IPS DF 6.9 (cell line): ENCODE measurements at places on chromosomes 1 and 21.

DNA sequence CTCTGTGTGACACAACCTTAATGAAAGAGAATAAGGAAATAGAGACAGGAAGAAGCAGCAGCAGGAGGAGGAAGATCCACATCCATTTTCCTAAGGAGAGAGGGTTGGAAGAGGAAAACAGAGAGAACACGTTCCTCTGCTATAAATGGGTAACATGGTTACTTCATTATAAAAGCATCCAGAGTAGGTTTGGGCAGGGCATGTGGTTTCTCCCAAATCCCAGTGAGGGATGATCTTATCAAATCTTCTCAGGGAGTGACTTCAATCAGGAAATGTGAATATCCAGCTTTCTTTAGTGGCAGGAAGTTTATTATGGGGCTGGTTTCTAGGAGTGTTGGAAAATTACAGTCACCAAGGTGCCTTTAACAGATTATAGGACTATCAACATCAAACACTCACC, 11.1 kb downstream of the CYP2J2 start:
- DNase-seq, result no peak

DNA sequence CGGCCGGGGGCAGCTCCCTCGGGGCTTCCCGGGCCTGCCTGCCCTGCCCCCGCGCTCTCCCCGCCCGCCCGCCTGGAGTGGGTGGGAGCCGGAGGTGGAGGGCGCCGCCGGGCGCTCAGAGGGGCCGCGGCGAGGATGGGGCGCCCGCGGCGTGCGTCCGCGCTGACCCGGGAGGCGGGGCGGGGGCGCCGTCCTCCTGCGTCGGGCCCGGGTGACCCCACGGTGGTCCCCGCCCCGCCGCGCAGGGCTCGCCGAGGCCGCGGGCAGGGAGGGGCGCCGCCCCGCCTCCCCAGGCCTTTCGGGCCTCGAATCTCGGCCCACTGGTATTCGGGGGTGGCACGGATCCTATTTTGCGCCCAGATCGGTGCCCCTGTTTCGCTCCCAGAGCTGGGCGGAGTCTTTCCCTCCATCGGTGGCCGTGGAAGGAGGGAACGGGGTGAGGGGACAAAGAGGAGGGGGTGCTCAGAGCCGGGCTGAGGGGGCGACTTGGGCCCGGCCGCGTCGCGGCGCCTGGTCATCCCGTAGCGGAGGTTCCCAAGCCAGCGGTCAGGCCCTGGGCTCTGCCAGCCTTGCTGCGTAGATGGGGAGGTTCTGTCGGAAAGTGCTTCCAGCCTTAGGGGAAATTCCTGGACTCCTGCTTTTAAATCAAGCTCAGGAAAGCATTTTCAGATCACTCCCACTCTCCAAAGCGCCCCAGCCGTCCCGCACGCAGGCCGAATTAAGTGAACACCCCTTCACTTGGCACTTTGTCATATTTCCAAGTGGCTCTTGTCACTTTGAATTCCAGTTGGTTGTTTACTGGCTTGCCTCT, 545 bp downstream of the PATJ start:
- no peak for DNase-seq

DNA sequence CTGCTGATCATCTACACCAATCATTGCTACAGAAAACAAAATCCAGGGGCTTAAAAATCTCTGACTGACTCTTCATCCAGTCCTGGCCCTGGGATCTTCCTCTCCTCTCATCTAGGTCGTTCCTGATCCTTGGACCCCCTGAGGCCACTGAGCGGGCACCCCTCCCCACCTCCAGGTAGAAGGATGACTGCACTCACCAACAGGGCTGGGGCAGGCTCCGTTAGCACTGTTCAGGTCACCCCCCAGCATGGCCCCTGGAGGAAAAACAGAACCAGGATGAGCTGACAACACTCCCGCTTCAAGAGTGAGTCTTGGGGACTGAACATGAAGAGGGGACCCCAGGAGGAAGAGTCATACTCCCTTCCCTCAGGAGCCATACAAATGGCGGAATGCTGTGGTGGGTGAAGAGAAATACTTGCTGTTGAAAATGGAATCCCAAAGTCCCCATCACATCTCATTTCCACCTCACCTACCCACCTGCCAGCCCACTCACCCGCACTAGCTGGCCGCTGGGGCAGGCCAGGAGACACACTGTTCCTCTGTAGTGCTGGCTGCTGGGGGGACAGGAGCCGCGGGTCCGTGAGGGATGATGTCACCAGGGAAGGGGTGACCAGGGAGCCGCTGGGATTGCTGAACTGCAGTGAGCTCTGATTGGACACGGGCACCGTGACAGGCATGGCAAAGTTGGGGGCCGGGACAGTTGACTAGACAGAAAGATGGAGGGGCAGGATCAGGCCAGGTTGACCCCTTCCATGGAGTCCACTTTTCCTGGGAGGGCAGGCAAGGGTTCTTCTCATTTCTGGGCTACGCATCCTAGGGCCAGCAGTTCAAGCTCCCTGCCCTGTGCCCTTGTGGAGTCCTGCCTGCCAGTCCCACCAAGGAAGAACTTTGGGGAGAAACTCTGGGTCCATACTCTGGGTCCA, 21.2 kb downstream of the MEF2D start:
- DNase-seq, result no peak

DNA sequence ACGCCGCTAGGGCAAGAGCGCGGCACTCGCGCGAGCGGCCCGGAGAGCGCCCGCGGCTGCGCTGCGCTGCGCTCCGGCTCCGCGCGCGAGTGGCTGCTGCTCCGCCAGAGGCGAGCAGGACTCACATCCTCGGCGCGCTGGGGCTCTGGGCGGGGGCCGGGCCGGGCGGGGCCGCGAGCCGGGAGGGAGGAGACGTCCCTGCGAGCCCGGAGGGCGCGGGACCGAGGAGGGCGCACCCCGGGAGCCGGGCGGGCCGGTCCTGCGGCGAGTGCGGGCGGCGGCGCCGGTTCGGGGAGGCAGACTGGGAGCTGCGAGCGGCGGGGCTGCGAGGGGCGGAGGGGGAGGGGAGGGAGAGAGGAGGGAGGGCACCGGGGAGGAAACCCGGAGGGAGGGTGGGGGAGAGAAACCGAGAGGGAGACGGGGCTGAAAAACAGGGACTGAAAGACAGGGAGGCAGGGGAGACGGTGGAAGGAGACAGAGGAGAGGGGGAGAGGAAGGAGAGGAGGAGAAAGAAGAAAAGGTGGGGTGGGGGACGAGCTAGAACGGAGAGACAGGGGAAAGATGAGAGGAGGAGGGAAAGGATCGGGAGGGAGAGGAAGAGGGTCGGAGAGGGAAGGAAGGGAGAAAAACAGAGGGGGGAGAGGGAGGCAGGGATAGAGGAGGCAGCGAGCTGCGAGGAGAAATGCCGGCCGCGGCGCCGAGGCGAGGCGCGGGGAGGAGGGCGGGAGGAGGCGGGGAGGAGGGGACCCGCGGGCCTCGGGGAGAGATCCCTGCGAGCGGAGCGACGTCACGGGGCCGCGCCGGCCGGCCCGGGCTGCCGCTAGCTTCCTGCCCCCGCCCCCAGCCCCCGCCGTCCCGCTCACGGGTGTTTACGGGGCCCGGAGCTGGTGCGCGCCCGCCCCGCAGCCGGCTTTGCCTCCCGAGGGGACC, at the start of gene CAMK2N1:
Gene CAMK2N1 (minus strand): TSS at position 684 of the 930 bp plus-strand sequence. CDS start 831 bp downstream, outside the sequence.
- no peak for DNase-seq

DNA sequence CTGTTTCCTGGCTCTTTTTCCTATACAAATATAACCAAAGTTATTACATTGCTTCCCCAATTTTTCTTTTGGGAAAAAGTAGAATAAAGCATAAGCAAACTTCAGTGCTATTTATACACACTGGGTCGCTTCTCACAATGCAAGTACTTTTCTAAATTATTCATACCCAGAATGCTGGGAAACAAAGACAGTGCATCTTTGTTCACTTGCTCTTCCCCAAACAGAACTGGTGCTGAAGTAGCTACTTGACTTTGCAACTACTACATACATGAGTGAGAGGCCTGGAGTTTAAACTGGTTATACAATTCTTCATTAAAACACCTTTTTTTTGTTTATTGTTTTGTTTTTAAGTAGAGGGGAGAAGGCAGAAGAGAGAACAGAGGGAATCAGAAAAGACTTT, 40.2 kb downstream of the STX6 start:
- DNase-seq, result no peak

DNA sequence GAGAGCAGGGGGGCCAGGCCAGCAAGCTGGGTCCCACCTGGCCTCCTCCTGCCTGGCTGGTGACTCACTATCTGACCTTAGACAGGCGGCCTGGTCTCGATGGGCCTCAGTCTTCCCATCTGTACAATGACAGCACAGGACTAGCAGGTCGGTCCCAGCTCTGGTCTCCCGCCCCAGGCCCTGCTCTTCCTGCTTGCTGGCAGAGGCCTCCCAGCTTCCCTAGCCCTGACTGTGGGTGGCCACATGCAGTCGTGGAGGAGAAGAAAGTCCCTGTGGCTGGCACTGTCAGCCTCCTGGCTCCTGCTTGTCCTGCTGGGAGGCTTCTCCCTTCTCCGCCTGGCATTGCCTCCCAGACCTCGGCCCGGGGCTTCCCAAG, 817 bp downstream of the EXTL1 start:
- no peak for DNase-seq

GRCh38 chr21:41636636-41637630, 129.0 kb upstream of the TMPRSS2 start:
- DNase-seq, result no peak

DNA sequence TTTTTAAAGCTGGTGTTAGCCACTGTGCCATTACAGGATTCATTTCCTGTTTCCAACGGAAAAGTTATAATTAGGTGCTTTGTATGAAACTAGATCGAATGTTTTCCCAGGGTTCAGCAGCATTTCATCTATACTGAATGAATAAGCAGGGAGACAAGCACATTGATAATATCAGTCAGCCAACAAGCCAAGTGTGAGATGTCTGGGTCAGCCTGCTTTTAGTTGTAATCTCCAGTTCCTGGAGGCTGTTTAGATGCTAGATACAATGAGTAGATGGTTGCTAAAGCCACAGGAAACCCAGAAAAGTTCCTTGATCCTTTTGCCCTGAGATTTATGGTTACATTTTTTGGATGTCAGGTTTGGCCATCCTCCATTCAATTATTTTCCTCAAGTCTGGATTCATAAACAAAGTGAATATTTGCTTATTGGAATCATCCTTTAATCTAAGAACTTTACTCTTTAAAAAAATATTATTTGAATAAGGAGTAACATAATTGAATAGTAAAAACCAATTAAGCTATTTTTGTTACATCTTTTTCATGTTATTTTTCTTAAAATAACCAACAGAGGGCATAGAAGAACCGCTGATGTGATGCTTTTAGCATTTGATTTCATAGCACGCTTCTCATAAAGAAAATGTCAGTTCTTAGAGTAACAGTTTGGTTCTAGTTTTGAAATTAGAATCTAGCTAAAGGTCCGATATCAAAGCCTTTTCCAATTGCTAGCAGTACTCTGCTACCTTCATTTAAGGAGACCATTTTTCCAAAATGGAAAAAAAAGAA, 76.6 kb downstream of the HSPA13 start:
- no peak for DNase-seq

DNA sequence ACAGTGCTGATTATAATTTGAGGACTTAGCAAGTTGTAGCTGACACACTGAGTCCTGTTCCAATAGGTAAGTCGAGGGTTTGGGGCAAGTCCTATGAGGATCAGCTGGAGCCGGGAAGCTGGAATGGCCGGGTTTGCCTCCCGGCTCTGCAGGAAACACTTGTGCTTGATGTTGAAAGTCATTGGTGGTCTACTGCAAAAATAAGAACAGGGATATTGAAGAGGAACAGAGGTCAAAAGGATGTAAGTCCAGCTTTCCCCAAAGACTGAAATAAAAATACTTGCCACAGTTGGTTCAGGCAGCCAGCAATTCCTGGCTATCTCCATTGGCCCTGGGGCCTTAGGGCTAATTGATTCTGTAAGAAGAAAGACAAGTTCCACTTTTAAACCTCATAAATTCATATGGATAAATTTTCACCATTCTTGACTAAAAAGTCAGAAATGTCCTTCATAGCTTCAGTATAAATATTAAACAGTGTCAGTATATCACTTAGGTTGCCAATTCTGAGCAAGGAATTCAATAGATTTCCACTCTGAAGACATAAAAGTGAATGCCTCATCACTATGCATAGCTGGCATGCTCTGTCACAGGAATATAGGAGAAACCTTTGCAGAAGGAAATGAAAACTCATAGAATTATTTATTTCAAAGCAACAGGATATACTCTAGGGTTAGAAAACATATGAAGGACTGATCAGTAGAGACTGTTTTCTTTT, 165.2 kb downstream of the AK5 start:
- no peak for DNase-seq

DNA sequence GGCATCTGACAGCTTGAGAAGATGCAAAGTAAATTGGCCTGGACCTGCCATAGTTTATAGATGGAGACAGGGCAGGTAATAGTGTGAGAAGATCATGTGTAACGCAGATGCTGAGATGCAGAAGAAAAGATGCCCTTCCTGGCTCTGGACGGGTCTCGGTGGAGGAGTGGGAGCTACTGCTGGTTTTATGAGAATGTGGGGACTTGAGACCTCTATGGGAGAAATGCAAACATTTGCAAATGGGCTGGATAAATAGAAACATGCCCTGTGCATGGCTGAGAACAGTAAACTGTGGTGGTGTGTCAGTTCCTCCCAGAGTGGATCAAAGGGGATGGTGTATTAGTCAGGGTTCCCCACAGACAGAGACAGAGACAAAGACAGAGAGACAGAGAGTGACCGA, 21.9 kb downstream of the UBASH3A start:
- no peak for DNase-seq

DNA sequence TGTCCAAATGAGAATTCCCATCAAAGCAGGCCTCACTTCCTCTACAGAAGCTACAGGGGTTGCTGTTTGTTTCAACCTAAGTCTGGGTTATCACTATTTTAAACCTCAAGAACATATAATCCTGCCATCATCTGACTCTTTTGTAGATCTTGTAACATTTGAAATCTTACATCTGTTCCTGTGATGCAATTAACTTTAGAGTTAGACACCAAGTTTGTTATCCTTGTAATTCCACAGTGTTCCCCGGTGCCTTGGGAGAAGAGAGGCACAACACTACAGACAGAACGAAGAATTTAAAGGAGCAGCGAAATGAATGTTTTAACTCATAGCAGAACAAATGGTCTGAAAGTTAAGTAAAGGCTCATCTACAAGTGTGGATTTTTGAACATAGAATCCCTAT, 116.1 kb downstream of the UCHL5 start:
- no peak for DNase-seq

GRCh38 chr1:15296585-15297321, 49.7 kb downstream of the FHAD1 start:
- DNase-seq, result no peak

DNA sequence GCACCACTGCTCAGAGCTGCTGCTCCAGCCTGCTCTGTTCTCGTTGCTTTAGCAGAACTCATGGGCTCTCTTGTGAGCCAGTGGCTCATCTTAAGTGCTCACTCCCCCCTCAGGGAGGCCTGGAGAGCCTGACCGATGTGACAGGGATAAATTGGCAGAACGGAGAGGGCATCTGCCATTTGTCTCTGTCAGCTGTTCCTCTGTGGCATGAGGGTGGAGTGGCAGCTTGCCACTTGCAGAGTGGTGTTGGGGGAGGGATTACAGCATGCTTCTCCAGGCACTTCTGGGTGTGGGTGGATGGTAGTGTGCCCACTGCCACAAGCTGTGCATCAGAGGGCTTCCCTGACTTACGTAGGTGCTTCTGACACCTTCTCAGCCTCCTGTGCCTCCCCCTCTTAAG, 229.5 kb downstream of the PAPPA2 start:
- DNase-seq, result no peak

DNA sequence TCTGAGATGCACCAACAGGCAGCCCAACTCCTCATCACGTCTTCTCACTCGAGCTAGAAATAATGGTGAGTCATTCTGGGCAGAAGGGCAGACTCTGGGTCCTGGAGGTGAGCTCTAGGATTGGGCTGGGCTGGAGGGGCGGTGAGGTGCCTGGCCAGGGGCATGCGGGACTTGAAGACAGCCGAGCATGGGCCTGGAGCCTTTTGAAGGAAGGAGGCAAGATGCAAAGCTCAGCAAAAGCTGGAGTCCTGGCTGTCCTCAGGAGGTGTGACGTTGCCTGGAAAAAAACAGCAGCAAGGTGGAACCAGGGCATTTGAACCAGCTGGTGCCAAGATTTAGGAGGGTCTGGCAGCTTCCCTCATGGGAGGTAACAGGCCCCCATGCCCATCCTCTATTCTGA, 712 bp downstream of the KCNA2 start:
- no peak for DNase-seq
